Mesothelial cell of epicardium (in vitro differentiated cells): ENCODE measurements at places on chromosomes 4 and X. TPM values are rescaled to one million over a fixed set of nuclear protein-coding genes. Genes with fewer than 3 reads are reported as not detected.
A peak's percentile ranks its signal among the peaks of the same experiment; 100 is the strongest.

- DNase-seq = no peak
- peaks cover 22% of the 10 kb centered on the region for H3K4me1 ChIP-seq
These were observed 177.4 kb downstream of the PALLD start for GRCh38 chr4:168674077-168674747.

The UGT2A3 gene
- not detected in 3 replicates for total RNA-seq

- DNase-seq = no peak
- no peaks in the 10 kb centered on the region for H3K36me3 ChIP-seq
- no peaks in the 10 kb centered on the region for H3K27me3 ChIP-seq
- no peak overlapping the region for H3K4me3 ChIP-seq
- no peak overlapping the region for H3K27ac ChIP-seq
- H3K4me1 ChIP-seq = no peaks in the 10 kb centered on the region
These were observed 136.5 kb downstream of the GRIA3 start for GRCh38 chrX:123320622-123321021.

The MAGEA6 gene
- total RNA-seq = not detected in 3 replicates

The TACR3 gene
- 0.07 TPM in 1 of 3 replicates, not detected in the others for total RNA-seq

- no peak overlapping the region for H3K4me3 ChIP-seq
- H3K4me1 ChIP-seq = peaks cover under 1% of the 10 kb centered on the region
- peaks cover 31% of the 10 kb centered on the region for H3K27me3 ChIP-seq
These were observed 7.2 kb upstream of the CPLX1 start for GRCh38 chr4:833156-833555.

GRCh38 chr4:152590179-152591031 lies 54.5 kb upstream of the FBXW7 start:
- H3K27ac ChIP-seq = peak overlapping the region; percentile 74
- peaks cover 30% of the 10 kb centered on the region for H3K4me1 ChIP-seq
- H3K36me3 ChIP-seq = no peaks in the 10 kb centered on the region
- H3K4me3 ChIP-seq = peak overlapping the region; percentile 58

The APLN gene
- 0.29 to 0.54 TPM (median 0.33 TPM) in 3 replicates for total RNA-seq
